ENCODE measurements at places on chromosomes 2 and 18. TPM values are rescaled to one million over a fixed set of nuclear protein-coding genes. Genes with fewer than 3 reads are reported as not detected.

Gene RFX8
- total RNA-seq: 0.27 TPM

Gene GPBAR1
- not detected for total RNA-seq

Gene MROH2A
- not detected for total RNA-seq

Gene BOLL
- 2.4 TPM for total RNA-seq

GRCh38 chr2:117949806-117950205, 64.1 kb downstream of the CCDC93 start:
- no peak for DNase-seq

GRCh38 chr2:95799892-95800291, 191.7 kb downstream of the ANKRD36C start:
- no peak for DNase-seq

- DNase-seq: no peak
Observed at GRCh38 chr18:55251254-55251971, 292.2 kb upstream of the CCDC68 start.

- DNase-seq: no peak
Observed at GRCh38 chr2:100978582-100979191, 23.4 kb upstream of the RPL31 start.

GRCh38 chr18:54926593-54927325, 32.5 kb downstream of the CCDC68 start:
- DNase-seq: no peak

GRCh38 chr2:3062476-3063260, 314.9 kb downstream of the EIPR1 start:
- DNase-seq: no peak

All from gastrocnemius medialis (tissue), 4 donors.